Muscle of leg (tissue), 16 donors: ENCODE measurements at places on chromosomes 3 and 15. TPM values are rescaled to one million over a fixed set of nuclear protein-coding genes. Genes with fewer than 3 reads are reported as not detected.
A peak's percentile ranks its signal among the peaks of the same experiment; 100 is the strongest.

The NEK10 gene
- total RNA-seq, result 6.6 TPM

The ACSBG1 gene
- total RNA-seq, result 0.22 TPM

The DISP2 gene
- 0.75 TPM for total RNA-seq

GRCh38 chr3:179642871-179643270, 10.0 kb upstream of the USP13 start:
- no peaks in the 10 kb centered on the region for H3K27me3 ChIP-seq
- no peaks in the 10 kb centered on the region for H3K36me3 ChIP-seq
- no peak overlapping the region for H3K27ac ChIP-seq
- DNase-seq, result no peak
- H3K4me1 ChIP-seq, result no peaks in the 10 kb centered on the region

- H3K4me3 ChIP-seq, result no peak overlapping the region
- H3K36me3 ChIP-seq, result peaks cover 27% of the 10 kb centered on the region
These were observed 96.0 kb upstream of the LIMD1 start for GRCh38 chr3:45498532-45498931.

DNA sequence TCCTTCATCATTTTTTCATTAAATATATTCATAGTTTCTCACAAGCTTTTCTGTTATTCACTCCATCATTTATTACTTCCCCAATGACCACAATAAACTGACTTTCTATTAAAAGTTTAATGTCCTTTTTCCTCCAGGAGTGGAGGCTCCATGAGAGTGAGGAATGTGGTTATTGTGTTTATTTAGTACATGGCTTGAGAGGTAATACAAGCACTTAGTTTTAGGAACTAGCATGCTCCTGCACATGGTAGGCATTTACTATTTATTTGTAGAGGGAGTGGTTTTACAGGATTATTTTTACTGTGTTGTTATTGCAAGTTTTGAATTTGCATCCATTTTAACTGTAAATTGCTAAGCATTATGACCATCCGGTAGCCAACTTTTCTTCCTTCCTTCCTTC, 412.9 kb upstream of the SUCLG2 start:
- H3K27ac ChIP-seq, result no peak overlapping the region
- no peak overlapping the region for H3K4me3 ChIP-seq
- no peaks in the 10 kb centered on the region for H3K27me3 ChIP-seq
- H3K36me3 ChIP-seq, result no peaks in the 10 kb centered on the region

DNA sequence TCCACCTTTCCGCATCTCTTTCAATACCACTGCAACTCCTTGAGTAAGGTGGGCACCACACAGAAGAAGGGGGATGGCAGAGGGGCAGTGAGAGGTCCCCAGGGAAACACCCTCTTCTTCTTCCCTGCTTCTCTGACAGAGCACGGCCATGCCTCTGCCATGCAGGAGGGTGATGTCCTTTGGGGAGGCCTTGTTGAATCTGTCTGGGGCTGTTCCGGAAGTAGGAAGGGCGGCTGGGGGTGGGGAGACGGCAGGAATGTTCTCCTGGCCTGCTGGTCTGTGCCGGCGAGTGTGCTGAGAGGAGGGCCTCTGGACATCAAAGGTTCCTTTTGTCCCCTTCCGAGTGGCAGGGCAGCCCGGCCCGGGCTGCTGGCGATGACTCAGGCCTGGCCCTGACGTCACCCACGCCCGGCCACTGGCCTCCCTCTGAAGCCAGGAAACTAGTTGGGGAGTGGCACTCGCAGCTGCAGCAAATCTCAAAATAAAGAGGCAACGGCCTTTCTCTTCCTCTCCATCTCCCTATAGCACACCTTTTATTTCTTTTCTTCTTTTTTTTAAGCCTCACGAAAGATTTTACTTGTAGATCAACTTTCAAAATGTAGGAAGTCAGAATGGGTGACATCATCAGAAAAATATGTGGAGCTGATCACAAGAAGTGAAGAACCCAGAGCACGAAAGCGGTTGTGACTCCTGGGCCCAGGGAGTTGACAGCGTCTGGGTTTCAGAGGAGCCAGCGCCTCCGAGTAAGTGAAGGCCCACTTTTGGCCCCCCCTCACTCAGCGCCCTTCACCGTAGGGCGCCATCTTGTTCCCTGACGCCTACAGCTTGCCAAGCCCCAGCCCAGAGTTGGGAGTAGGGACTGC, at the start of gene ZBTB38:
Gene ZBTB38 (plus strand): TSS at position 443 of the 863 bp plus-strand sequence. CDS start 73,885 bp downstream, outside the sequence.
- DNase-seq, result peak; percentile 90
- H3K36me3 ChIP-seq, result no peaks in the 10 kb centered on the region
- no peaks in the 10 kb centered on the region for H3K27me3 ChIP-seq
- H3K4me1 ChIP-seq, result peaks cover 20% of the 10 kb centered on the region
- H3K27ac ChIP-seq, result peak within 1 kb of the TSS; percentile 72
- H3K4me3 ChIP-seq, result peak within 1 kb of the TSS; percentile 18

DNA sequence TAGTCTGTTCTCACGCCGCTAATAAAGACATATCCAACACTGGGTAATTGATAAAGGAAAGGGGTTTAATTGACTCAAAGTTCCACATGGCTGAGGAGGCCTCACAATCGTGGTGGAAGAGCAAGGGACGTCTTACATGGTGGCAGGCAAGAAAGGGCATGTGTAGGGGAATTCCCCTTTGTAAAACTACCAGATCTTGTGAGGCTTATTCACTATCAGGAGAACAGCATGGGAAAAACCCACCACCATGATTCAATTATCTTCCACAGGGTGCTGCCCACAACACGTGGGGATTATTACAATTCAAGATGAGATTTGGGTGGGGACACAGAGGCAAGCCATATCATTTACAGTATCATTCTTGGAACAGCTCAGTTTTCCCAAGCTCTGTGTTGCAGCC, 268.0 kb downstream of the SUCLG2 start:
- DNase-seq, result no peak
- peaks cover 6% of the 10 kb centered on the region for H3K4me1 ChIP-seq
- no peaks in the 10 kb centered on the region for H3K27me3 ChIP-seq
- no peaks in the 10 kb centered on the region for H3K36me3 ChIP-seq
- no peak overlapping the region for H3K27ac ChIP-seq

- H3K27ac ChIP-seq, result no peak overlapping the region
These were observed 5.4 kb downstream of the MEX3B start for GRCh38 chr15:82040390-82040789.

- H3K27ac ChIP-seq, result no peak overlapping the region
- H3K4me3 ChIP-seq, result no peak overlapping the region
- H3K27me3 ChIP-seq, result peaks cover 26% of the 10 kb centered on the region
- no peak for DNase-seq
- H3K4me1 ChIP-seq, result no peaks in the 10 kb centered on the region
- no peaks in the 10 kb centered on the region for H3K36me3 ChIP-seq
These were observed 92.9 kb downstream of the RAB11A start for GRCh38 chr15:65962187-65962586.

DNA sequence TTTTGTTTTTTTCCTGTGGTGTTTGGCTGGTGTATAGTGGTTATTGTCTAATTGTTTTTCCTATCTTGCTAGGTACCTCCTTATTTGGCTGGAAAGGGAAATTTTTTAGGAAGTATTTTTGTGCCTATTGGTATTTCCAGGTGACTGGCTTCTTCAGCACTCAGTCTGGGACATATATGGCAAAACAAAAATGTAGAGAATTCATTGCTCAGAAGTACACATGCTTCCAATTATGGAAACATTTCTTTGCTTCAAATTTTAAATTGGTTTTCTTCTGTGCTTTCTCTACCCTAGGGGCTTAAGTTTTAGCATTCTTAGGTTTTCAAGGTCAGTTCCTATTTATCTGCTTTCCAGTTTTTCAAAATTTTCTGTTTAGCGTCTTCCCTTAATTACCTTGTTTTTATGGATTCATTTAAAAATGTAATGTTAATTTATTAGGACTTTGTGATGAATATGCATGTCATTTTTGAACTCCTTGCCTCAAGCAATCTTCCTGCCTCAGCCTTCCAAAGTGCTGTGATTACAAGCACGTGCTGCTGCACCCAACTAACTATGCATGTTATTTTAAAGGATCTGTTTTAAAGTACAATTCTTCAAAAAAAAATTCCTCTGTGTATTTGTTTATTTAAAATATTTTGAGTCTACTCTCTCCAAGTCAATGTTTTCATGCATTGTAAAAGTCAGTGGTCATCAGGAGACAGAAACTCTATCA, 231.9 kb upstream of the DPPA4 start:
- H3K4me1 ChIP-seq, result no peaks in the 10 kb centered on the region
- no peaks in the 10 kb centered on the region for H3K27me3 ChIP-seq
- H3K4me3 ChIP-seq, result no peak overlapping the region
- no peak overlapping the region for H3K27ac ChIP-seq
- DNase-seq, result peak; percentile 27

- DNase-seq, result peak; percentile 10
- H3K4me3 ChIP-seq, result peak within 1 kb of the TSS; percentile 29
- H3K27ac ChIP-seq, result no peak within 1 kb of the TSS
These were observed at the start of gene ENTPD3 for GRCh38 chr3:40387001-40387894. Gene ENTPD3 (plus strand): TSS chr3:40387184. CDS start chr3:40388058, 874 bp downstream.
